ENCODE measurements at places on chromosomes 4 and X.
A peak's percentile ranks its signal among the peaks of the same experiment; 100 is the strongest.

DNA sequence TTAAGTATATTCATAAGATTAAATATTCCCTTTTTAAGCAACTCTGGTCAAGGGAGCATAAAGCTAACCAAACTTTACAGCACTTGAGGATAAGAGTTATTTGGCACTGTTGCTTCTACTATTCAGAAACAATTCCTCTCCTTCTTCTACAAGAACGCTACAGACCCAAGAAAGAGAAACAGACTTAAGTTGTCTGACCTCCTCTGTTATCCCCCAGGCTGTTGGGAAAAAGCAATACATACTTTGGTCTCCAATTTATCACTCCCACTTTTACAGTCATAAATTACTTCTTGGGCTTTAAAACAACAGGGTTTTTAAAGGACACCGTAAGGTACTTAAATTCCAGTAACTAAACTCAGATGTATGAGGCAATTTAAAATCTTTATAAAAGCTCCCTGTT lies 147.4 kb downstream of the COL25A1 start:
- no peak for DNase-seq

- DNase-seq: no peak
These were observed 594.1 kb downstream of the GLUD2 start for GRCh38 chrX:121641560-121641959.

DNA sequence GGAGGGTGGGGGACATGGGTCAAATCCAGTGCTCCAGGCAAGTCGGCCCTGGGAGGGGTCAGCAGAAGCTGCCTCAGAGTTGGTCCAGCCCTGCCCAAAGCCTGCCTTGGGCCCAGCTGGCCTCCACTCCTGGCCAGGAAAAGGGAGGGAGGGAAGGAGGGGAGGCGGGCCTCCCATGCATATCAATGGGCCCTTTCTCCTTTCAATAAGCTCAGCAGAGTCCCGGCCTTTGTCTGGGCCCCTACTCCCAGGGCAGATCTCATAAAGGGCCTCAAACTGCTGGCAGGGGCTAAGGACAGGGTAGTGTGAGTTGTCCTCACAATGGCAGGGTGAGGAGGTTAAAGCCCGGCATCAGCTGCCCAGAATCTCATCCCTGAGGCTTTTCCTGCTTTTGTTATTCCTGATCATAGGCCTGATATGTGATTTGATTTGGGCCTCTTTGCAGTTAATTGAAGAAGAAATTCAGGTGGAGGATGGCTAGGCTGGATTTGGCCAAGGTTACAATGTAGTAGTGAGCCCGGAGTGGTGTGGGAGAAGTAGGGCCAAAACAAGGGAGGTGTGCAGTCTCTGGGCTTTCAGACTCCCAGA lies 121.1 kb upstream of the ATP6AP2 start:
- DNase-seq: no peak

DNA sequence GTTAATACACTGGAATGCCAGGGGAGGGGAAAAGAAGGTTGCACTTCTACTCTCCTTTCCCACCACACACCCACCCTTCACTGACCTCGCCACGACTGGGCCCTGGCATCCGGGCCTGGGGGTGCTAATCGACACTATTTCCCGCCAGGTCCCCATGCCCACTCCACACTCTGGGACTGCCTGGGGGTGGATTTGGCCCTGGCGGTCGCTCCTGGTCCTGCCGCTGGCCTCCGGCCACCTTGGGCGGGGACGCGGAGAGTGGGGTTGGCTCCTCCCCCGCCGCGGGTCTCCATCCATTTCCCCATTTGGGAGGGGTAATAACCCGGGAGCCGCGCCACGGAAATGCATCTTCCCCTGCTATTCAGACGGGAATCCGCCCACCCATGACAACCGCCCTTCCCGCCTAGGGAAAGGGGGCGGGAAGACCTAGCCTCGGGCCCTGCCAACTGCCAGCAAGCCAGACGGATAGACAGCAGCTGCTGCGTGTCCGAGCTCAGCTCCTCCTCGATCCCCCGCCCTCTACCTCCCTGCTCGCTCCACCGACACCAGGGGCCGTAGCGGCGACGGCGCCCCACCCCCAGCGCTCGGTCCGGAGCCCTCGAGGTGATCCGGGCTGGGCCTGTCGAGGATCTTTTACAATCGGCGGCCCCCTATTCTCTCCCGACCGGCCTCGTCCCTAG lies 78.1 kb downstream of the RLIM start:
- DNase-seq: no peak

DNA sequence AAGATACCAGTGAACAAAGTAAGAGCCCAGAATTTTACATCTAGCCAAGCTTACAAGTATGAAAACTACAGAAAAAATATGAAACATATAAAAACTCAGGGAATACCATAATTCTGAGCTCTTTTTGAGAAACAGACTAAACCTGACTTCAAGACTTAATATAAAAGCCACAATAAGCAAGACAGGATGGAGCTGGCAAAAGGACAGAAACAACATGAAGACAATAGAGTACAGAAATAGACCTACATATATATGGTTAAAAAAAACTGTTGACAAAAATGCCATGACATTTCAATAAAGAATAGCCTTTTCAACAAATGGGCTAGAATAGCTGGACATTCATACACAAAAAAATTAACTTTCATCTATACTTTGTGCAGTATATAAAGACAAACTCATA lies 49.4 kb downstream of the UBA6 start:
- no peak for DNase-seq

- DNase-seq: no peak
These were observed 48.9 kb upstream of the FAT4 start for GRCh38 chr4:125265846-125266245.

- no peak for DNase-seq
These were observed 30.3 kb downstream of the TMPRSS11A start for GRCh38 chr4:67933038-67933437.

GRCh38 chr4:140112576-140112975 lies 41.4 kb downstream of the MAML3 start:
- DNase-seq: no peak

- DNase-seq: no peak
These were observed 14.3 kb upstream of the PDHA2 start for GRCh38 chr4:95825546-95825945.

- DNase-seq: no peak
These were observed 5.0 kb upstream of the TMEM164 start for GRCh38 chrX:109997786-109998452.

DNA sequence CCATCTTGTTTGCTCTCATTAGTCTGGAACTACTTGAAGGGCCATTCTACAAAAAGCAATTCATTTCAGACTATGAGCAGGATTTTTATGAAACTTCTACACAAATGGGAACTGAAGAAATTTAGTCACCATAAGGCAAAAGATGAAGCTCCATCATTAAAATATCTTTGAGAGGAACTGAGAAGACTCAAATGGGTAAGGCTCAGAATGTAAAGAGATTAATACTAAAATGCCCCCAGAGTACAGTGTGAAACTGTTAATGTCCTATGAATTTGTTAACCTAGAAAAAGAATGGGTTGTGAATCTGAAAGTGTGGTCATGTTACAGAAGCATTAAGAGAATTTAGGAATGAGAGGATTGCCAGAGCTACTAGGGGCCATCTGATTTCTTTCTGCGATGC lies 77.9 kb upstream of the SLC7A11 start:
- no peak for DNase-seq

DNA sequence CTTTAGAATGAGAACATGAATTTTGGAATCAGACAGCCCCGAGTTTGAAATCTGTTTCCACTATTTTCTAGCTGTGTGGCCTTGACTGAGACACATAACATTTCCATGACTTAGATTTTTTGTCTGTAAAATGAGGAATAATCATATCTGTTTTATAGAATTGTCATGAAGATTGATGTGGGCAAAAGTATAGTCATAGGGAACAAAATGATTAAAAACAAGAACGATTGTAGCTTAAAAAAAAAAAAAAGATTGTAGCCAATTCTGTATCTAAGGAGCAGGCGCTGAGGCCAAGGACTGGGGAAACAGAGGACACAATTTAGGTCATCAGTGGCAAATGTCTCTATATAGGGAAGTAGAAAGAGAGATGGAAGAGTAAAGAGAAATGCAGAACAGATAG lies 201.6 kb upstream of the C1QTNF7 start:
- no peak for DNase-seq

- peak; percentile 54 for DNase-seq
These were observed 26.5 kb upstream of the TSR2 start for GRCh38 chrX:54413753-54414152.

GRCh38 chr4:42281324-42282020 lies 115.8 kb upstream of the SHISA3 start:
- no peak for DNase-seq

DNA sequence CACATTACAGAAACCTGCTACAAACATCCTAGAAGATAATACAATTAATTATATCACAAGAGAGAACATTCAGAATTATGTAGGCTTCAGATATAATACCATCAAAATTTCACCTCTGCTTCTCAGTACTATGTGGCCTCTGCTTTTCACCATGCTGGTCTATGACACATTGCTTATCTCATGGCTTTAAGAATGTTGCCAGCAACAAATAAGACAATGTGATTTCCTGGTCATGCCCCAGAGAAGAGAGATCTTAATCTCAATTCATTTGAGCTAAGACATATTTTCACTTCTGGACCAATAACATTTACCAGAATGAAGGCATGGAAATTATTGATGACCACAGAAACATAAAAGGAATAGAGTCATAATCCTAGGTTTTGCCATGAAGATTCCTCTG lies 1233.4 kb upstream of the ADGRL3 start:
- no peak for DNase-seq

DNA sequence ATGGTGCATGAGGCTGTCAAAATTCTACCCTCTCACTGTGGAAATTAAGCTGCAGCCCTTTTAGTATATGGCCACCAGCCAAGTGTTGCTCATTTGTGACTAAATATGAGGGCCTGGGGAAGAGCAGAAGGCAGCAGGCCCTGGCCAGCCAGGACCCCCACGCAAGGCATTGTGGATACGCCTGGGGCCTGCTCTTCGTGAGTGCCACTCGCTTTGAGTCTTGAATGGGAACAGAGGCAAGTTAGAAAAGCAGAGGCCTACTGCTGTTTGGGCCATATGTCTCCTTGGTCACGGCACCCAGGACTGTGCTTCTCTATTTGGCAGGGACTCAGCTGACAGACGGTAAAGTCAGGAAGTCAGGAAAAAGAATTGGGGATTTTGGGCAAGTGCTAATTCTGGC lies 10.9 kb downstream of the RTL5 start:
- DNase-seq: no peak

GRCh38 chrX:1152090-1152489 lies 60.4 kb downstream of the CRLF2 start:
- DNase-seq: no peak
